ENCODE measurements at places on chromosomes 13 and 19. TPM values are rescaled to one million over a fixed set of nuclear protein-coding genes. Genes with fewer than 3 reads are reported as not detected.

DNA sequence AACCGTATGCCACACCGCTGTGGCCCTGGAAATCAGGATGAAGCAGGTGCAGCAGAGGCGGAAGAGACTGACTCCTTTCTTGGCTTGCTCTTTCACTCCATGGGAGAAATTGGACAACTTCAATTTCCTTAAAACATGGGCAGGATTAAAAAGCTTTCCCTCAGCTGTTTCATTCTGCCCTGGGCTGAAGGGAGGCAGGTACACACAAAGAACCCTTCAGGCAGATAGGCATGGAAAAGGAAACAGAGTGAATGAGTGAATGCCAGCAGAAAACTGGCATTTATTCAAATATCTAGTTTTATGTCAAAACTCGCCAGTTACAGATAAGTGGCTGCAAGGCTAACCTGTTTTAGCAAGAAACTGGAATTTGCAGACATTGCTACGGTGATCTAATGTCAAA lies 71.0 kb upstream of the SLC15A1 start:
- DNase-seq: no peak

DNA sequence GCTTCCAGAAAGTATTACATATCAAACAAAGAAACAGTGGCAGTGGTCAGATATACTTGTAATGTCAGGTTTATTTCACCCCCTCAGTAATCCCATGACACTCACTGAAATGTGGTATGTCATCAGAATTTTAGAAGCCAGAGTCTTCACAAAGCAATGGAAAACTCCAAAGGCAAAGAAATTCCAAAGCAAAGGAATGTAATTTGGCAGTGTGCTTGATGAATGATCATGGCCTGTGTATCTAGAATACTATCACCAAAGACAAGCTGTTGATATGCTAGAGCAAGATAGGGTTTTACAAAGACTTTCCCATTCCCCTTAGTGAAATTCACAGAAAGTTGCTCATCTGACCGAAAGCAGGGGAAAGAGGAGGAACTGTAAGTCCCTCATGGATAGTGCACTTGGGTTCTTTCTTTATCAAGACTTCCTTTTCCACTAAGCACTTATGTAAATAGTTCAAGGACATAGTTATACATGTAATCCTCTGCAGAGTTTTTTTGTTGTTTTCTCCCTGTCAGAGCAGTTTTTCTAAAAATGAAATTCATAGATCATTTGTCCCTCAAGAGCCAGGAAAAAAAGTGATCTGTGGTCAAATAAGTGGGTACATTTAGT lies 243.4 kb downstream of the NHLRC3 start:
- DNase-seq: no peak

DNA sequence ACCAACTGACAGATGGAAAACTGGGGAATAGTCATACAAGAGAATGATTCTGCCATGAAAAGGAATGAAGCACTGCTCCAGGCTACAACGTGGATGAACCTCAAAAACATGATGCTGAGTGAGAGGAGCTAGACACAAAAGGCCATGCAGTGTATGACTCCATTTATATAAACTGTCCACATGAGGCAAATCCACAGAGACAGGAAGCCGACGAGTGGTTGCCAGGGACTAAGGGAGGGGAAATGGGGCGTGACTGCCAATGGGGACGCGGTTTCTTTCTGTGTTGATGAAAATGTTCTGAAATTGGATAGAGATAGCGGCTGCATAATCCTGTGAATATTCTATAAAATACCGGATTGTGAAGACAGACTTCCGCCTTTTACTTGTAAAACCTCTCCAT lies 10.2 kb downstream of the SMIM7 start:
- no peak for DNase-seq

DNA sequence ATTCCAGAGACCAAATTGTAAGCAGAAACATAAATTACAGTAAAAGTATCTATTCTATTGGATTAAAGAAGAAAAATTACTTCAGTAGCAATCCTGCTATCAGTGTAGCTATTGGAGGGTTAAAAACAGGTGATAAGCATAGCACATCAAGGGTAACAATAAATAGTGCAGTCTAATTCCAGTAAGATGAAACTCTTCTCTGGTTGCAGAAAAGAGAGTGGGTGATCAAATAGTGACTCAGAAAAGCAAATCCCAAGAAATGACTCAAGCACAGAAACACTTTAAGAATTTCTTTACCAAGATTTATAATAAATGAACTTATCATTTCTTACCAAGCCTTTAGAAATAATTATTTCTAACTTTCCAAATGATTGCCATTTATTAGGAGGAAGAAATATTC lies 135.7 kb downstream of the LMO7 start:
- DNase-seq: no peak

Gene CCDC169
- total RNA-seq: 1.5 TPM

DNA sequence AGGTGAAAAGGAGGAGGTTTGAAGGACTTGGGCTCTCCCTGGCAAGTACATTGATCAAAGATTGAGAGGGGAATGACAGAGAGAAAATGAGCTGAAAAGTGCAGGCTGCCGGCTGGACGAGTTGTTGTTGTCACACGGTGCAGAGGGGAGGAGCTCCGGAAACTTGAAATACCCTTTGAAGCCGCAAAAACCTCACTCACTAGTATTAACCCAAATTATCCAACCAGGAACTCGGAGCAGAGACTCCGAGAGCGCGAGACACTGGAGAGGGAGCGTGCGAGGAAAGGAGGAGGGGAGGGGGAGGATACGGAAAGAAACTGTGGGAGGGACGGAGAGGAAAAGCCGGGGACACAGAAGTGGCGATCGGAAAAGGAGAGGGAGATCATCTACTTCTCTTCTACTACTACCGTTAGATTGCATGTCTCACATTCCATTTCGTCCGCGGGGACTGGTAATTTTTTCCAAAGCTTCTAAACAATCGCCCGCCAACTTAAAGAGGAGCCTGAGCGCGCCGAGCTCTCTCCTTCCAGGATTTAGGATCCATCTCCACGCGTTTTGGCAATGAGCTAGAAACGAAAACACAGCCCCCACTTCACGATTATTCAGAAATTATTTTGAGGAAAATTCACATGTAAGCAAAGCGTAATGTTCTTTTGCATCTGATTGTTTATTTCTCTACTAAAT lies at the start of gene DACH1:
Gene DACH1, minus strand, starts transcription at position 74 of the 684 bp plus-strand sequence.
- DNase-seq: peak; percentile 97

- DNase-seq: no peak
Measured at GRCh38 chr13:39407786-39408185, 195.2 kb downstream of the LHFPL6 start.

DNA sequence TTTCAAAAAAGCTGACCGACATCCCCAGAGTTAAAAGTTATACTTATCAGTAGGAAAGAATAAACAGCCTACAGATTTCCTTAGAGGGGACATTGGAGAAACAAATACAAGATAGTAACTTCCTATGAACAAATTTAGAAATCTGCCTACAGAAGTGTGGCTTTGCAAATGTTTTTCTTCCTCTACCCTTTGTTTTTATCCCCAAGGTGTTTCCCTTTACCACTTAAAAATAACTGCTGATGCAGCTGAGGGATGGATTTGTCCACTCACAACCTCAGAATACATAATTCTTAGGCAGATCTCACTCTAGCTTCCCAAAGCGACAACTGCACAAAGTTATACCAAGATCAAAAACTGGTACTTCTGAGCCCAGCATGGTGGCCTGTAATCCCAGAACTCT lies 20.9 kb downstream of the MED4 start:
- no peak for DNase-seq

DNA sequence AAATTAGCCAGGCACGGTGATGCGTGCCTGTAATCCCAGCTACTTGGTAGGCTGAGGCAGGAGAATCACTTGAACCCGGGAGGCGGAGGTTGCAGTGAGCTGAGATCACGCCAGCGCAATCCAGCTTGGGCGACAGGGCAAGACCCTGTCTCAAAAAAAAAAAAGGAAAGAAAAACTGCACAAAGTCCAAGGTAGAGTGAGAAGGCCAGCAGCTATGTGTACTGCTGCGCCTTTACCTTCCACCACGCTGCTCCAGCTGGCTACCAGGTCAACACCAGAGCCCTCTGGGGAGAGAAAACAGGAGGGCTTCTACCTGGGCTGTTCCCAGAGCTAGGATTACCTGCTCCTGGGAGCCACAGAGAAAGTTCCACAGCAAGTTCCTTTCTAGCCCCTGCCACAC lies 3.2 kb downstream of the ELL start:
- DNase-seq: no peak
